ENCODE measurements at places on chromosomes 13 and 19. TPM values are rescaled to one million over a fixed set of nuclear protein-coding genes. Genes with fewer than 3 reads are reported as not detected.

FSD1 gene
- 19.0 TPM for total RNA-seq

NLRP11 gene
- total RNA-seq = not detected

NDUFB7 gene
- total RNA-seq = 122 TPM

GGN gene
- total RNA-seq = 0.74 TPM

ADGRE1 gene
- not detected for total RNA-seq

GPC6 gene
- 16.1 TPM for total RNA-seq

NUMBL gene
- total RNA-seq = 10.0 TPM

ZNF823 gene
- total RNA-seq = 6.7 TPM

ZNF729 gene
- total RNA-seq = not detected

RFXAP gene
- total RNA-seq = 6.3 TPM

ZNF714 gene
- 16.8 TPM for total RNA-seq

ZNF568 gene
- total RNA-seq = 7.1 TPM

KIR3DL1 gene
- total RNA-seq = not detected

FLT3 gene
- total RNA-seq = not detected

CYP2A7 gene
- total RNA-seq = not detected

ZNF274 gene
- 21.4 TPM for total RNA-seq

OR10H1 gene
- total RNA-seq = not detected

P2RY11 gene
- 16.3 TPM for total RNA-seq

OXGR1 gene
- 0.15 TPM for total RNA-seq

METTL21C gene
- total RNA-seq = not detected

KLC3 gene
- total RNA-seq = 0.44 TPM

ABCA7 gene
- total RNA-seq = 16.3 TPM

RNF225 gene
- total RNA-seq = not detected

ZNF492 gene
- total RNA-seq = not detected

NKPD1 gene
- total RNA-seq = 0.67 TPM

CEACAM3 gene
- not detected for total RNA-seq

RASGRP4 gene
- 8.1 TPM for total RNA-seq

SMIM44 gene
- total RNA-seq = not detected

EFNA2 gene
- total RNA-seq = 14.6 TPM

GAS6 gene
- total RNA-seq = 19.8 TPM

PGLYRP1 gene
- 0.54 TPM for total RNA-seq

SLITRK5 gene
- total RNA-seq = 0.08 TPM

CDC42EP5 gene
- 21.4 TPM for total RNA-seq

TSSK6 gene
- 2.7 TPM for total RNA-seq

PCDH9 gene
- 1.9 TPM for total RNA-seq
